ENCODE measurements at places on chromosomes 7 and 10. TPM values are rescaled to one million over a fixed set of nuclear protein-coding genes. Genes with fewer than 3 reads are reported as not detected.
A peak's percentile ranks its signal among the peaks of the same experiment; 100 is the strongest.

- H3K27ac ChIP-seq = no peak overlapping the region
- H3K27me3 ChIP-seq = no peaks in the 10 kb centered on the region
- H3K4me1 ChIP-seq = peaks cover 12% of the 10 kb centered on the region
- peaks cover 7% of the 10 kb centered on the region for H3K36me3 ChIP-seq
Measured at GRCh38 chr7:130087364-130087763, 17.0 kb downstream of the KLHDC10 start.

- no peak overlapping the region for H3K27ac ChIP-seq
- DNase-seq = no peak
- no peaks in the 10 kb centered on the region for H3K27me3 ChIP-seq
- H3K36me3 ChIP-seq = no peaks in the 10 kb centered on the region
Measured at GRCh38 chr7:98300595-98301372, 19.3 kb downstream of the BRI3 start.

DNA sequence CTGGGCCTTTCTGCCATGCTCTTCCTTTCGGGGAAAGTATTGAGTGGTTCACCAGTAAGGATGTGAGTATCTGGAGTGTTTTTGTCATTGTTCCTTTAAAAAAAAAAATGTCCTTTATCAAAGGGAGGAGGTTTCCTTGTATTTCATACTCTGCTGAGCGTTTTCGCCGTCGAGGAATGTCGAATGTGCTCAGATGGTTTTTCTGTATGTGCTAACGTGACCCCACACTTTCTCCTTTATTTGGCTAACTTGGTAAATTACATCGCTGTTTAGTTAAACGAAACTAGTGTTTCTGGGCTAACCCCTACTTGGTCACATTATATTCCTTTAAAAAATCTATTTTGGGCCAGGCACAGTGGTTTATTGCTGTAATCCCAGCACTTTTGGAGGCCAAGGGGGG lies 45.9 kb downstream of the INPP5A start:
- peaks cover 17% of the 10 kb centered on the region for H3K4me1 ChIP-seq
- DNase-seq = no peak
- no peak overlapping the region for H3K27ac ChIP-seq
- H3K27me3 ChIP-seq = peaks cover 6% of the 10 kb centered on the region

DNA sequence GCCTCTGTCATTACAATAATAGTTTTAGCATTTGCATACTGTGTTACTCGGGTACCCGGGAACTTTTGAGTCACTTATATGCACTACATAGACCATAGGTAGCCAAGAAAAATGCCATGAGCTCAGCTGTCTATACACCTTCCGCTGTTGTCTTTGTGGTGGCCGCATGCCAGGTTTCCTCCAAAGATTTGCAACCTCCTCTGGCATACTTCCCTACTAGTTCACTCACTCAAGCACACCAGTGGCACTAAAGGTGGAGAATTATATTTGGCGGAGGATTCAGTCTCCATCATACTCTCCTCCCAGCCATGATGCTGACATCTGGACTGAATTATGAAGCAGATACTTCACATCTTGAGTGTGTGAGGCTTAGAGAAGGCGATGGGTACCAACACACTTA lies 35.6 kb upstream of the GRB10 start:
- no peaks in the 10 kb centered on the region for H3K36me3 ChIP-seq
- no peak overlapping the region for H3K4me3 ChIP-seq
- peaks cover 28% of the 10 kb centered on the region for H3K27me3 ChIP-seq
- H3K4me1 ChIP-seq = no peaks in the 10 kb centered on the region

IDE gene
- total RNA-seq = 50.2 TPM

CALHM1 gene
- not detected for total RNA-seq

- H3K4me3 ChIP-seq = no peak overlapping the region
- H3K36me3 ChIP-seq = no peaks in the 10 kb centered on the region
- no peak for DNase-seq
Measured at GRCh38 chr7:3210531-3210930, 90.5 kb upstream of the SDK1 start.

AZGP1 gene
- total RNA-seq = not detected

DNA sequence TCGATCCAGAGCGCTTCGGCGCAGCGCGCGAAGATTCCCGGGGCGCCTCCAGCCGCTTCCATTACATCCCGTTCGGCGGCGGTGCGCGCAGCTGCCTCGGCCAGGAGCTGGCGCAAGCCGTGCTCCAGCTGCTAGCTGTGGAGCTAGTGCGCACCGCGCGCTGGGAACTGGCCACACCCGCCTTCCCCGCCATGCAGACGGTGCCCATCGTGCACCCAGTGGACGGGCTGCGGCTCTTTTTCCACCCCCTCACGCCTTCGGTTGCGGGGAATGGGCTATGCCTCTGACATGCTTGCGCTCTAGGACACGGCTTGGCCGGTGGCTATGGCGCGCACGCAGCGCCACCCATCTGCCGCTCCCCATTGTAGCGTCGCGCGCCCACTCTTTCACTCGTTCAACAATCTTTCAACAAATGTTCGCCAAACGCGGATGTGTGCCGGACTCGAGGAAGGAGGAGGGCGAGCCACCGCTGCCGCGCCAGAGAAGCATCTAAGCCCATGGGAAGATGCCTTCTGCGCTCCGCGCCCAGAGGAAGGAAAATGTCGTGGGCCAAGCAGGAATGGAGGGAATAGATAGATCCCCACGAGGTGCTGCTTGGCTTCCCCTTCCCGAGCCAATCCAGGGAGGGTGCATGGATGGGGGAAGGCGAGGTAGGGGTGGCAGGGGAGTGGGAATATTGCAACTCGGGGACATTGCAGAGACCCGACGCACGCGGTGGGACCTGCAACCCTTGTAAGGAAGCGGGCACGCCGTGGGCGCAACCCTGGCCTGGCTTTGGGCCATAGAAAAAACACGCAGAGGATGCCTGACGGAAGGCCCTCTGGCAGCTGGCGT lies 5.1 kb upstream of the CYP26A1 start:
- H3K4me3 ChIP-seq = peak overlapping the region; percentile 11
- peaks cover 84% of the 10 kb centered on the region for H3K27me3 ChIP-seq
- peaks cover 19% of the 10 kb centered on the region for H3K4me1 ChIP-seq
- no peak for DNase-seq
- H3K36me3 ChIP-seq = no peaks in the 10 kb centered on the region
- peak overlapping the region; percentile 54 for H3K27ac ChIP-seq

DNA sequence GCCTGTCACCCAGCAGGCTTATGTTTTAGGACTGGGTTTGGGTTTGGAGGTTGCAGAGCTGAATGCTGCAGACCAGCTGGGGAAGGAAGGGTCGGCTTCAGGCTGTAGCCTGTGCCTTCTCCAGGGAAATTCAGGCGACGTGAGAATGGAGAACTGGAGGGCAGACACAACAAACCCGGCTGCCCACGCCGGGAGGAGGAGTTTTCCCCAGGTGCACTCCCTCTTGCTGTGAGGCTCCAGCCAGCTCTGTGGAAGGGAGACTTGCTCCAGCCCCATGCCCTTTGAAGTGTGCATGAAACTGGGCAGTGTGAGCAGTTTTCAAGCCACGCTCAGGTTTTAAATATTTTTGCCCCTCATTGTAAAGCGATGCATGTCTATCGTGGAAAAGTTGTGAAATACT lies 279.1 kb downstream of the CCSER2 start:
- H3K4me1 ChIP-seq = peaks cover 4% of the 10 kb centered on the region
- no peaks in the 10 kb centered on the region for H3K36me3 ChIP-seq
- H3K27ac ChIP-seq = no peak overlapping the region
- no peak overlapping the region for H3K4me3 ChIP-seq
- peaks cover 25% of the 10 kb centered on the region for H3K27me3 ChIP-seq

UCN3 gene
- total RNA-seq = not detected

- H3K36me3 ChIP-seq = peaks cover 66% of the 10 kb centered on the region
- peak overlapping the region; percentile 98 for H3K4me3 ChIP-seq
Measured at GRCh38 chr10:28533571-28534304, 820 bp downstream of the WAC start.

- no peaks in the 10 kb centered on the region for H3K36me3 ChIP-seq
- H3K4me1 ChIP-seq = no peaks in the 10 kb centered on the region
- H3K4me3 ChIP-seq = no peak overlapping the region
- DNase-seq = no peak
- H3K27ac ChIP-seq = no peak overlapping the region
- peaks cover 6% of the 10 kb centered on the region for H3K27me3 ChIP-seq
Measured at GRCh38 chr10:101429423-101429822, 75.5 kb downstream of the BTRC start.

ZEB1 gene
- total RNA-seq = 79.0 TPM

ABHD11 gene
- 23.0 TPM for total RNA-seq

DNA sequence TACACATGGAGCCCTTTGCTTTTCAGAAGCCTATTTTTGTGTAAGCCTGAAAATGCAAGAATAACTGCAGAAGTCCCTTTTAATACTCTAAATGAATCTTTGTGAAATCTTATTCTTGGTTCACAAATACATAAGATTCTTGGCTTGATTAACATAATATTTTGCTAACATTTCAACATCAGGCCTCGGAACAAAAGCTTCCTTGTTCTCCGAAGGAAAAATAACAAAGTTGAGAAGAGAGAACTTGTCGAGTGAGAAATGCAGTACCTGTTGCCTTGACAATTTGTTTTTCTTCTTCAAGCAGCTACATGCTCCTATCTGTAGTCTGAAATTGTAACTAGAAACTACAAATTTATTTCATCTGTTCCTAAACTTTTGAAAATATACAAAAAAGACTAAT lies 8.5 kb downstream of the NT5C2 start:
- no peak overlapping the region for H3K27ac ChIP-seq
- H3K36me3 ChIP-seq = peaks cover 22% of the 10 kb centered on the region
- H3K4me3 ChIP-seq = no peak overlapping the region
- DNase-seq = no peak

JAKMIP3 gene
- 1.3 TPM for total RNA-seq

CACNA2D1 gene
- total RNA-seq = not detected

DNA sequence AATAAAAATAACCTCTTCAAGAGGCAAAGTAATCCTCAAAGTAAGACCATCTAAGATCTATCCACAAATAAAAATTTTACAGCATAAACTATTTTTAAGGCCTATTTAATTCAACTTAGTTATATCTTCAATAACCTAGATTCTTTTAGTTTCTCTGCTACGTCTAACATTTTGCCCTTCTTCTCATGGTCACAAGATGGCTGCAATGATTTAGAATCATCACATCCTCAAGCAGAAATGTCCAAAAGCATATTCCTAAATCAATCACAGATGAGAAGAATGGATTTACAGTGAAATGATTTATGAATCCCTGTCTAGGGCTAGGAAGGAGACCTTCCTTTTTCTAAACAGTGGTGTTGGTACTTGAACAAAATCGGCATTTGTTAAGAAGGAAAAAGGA lies 304.7 kb downstream of the ARHGAP12 start:
- H3K27ac ChIP-seq = no peak overlapping the region
- no peak overlapping the region for H3K4me3 ChIP-seq
- no peaks in the 10 kb centered on the region for H3K4me1 ChIP-seq
- DNase-seq = no peak

- H3K27ac ChIP-seq = no peak overlapping the region
- H3K27me3 ChIP-seq = no peaks in the 10 kb centered on the region
- DNase-seq = no peak
- no peak overlapping the region for H3K4me3 ChIP-seq
Measured at GRCh38 chr7:21140622-21141021, 287.3 kb upstream of the SP4 start.

GNAT3 gene
- total RNA-seq = not detected

- no peaks in the 10 kb centered on the region for H3K4me1 ChIP-seq
- peaks cover 21% of the 10 kb centered on the region for H3K27me3 ChIP-seq
- DNase-seq = no peak
- no peaks in the 10 kb centered on the region for H3K36me3 ChIP-seq
- no peak overlapping the region for H3K27ac ChIP-seq
- no peak overlapping the region for H3K4me3 ChIP-seq
Measured at GRCh38 chr10:111187096-111187495, 110.3 kb downstream of the ADRA2A start.

DNA sequence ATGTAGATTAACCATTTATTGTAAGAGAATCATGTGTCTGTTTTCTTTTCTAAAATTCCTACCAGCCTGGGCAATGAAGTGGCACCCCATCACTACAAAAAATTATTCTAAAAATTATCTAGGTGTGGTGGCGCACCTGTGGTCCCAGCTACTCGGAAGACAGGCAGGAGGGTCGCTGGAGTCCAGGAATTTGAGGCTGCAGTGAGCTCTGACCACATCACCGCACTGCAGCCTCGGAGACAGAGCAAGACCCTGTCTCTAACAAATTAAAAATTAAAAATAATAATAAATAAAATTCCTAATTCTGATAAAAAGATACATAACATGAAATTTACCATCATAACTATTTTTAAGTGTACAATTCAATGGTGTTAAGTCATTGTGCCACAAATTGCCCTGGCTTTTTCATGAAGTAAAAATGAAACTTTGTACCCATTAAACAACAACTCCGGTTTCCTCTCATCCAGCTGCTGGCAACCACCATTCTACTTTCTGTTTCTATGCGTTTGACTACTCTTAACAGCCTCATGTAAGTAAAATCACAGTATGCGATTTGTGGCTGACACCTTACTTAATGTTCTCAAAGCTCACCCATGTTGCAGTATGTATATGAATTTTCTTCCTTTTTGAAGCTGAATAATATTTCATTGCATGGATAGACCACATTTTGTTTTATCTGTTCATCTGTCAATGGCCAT lies 20.6 kb upstream of the USP6NL start:
- peak; percentile 81 for DNase-seq
- peak overlapping the region; percentile 22 for H3K27ac ChIP-seq
- H3K4me3 ChIP-seq = peak overlapping the region; percentile 27

TMEM26 gene
- total RNA-seq = not detected

CDK1 gene
- 101 TPM for total RNA-seq

- peak; percentile 9 for DNase-seq
- peaks cover 12% of the 10 kb centered on the region for H3K36me3 ChIP-seq
- H3K4me1 ChIP-seq = peaks cover 27% of the 10 kb centered on the region
- no peak overlapping the region for H3K27ac ChIP-seq
- H3K4me3 ChIP-seq = no peak overlapping the region
Measured at GRCh38 chr10:50431133-50431532, 179.8 kb upstream of the ASAH2 start.

DNA sequence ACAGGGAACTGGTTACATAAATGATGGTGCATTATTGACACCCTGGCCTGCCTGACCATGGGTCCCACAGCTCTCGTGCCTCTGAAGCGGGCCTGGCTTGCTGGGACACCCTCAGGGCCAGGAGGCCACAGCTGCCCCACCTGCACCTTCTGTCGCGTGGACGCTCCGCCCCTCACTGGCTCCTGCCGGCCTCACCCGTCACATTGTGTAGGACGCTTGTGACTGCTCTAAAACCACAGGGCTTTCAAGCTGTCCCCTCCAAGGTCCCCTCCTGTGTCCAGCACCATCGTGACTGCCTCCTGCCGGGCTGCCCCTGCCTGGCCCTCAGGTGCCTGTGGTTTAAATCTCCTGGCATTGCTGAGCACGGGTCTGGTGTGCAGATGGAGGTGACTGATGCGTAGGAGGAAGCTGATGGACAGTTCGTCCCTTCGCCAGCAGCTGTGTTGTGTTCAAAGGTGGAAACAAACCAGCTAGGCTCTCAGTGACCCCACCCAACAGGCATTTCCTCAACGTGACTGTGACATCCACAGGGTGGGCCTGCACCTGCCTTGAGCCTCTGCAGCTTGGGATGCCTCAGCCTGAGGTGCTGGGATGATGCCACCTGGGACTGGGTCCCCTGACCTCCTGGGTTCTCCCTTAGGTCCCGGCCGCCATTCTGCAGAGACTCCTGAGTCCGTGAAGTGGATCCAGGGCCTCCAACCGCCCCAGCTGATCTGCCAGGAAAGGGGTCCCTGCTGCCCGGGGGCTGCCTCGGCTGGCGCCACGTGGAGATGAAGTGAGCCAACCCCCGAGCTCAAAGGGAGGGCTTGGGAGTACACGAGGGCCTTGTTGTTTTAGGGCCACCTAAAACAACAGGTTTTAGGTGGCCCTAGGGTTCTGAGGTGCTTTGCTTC lies 148.5 kb downstream of the WDR37 start:
- no peaks in the 10 kb centered on the region for H3K4me1 ChIP-seq
- no peaks in the 10 kb centered on the region for H3K36me3 ChIP-seq
- DNase-seq = peak; percentile 39
- H3K4me3 ChIP-seq = no peak overlapping the region

- H3K27me3 ChIP-seq = no peaks in the 10 kb centered on the region
- H3K4me1 ChIP-seq = no peaks in the 10 kb centered on the region
- no peak overlapping the region for H3K4me3 ChIP-seq
- DNase-seq = no peak
- no peaks in the 10 kb centered on the region for H3K36me3 ChIP-seq
Measured at GRCh38 chr10:47184724-47185330, 115.2 kb upstream of the GDF10 start.

Data from activated CD4-positive, alpha-beta T cell treated with anti-CD3 and anti-CD28 coated beads, Interleukin-2, amount 10 ng/mL, durations not matched to agents 24 days and 14 days (primary cell).